ENCODE measurements at places on chromosomes 1 and 21. TPM values are rescaled to one million over a fixed set of nuclear protein-coding genes. Genes with fewer than 3 reads are reported as not detected.

DNA sequence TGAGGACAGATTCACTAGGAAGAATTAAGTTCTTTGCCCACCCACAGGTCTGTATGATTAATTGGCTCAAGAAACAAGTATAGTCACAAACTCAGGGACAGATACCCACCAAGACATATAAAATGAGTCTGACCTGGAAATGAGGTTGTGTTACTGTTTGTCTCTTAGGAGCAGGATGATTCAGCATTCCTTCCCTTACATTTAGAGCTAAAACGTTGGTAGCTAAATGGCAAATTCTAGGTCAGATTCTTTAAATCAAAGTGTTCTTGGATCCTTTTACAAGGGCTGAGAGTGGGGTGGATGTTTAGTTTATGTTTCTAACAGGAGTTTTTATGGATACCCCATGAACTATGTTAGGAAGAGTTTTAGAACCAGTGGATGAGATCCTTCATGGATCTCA lies 4.7 kb downstream of the RIMKLA start:
- no peaks in the 10 kb centered on the region for H3K4me1 ChIP-seq
- no peak overlapping the region for H3K4me3 ChIP-seq
- H3K27me3 ChIP-seq = peaks cover 23% of the 10 kb centered on the region
- no peak overlapping the region for H3K27ac ChIP-seq
- no peak for DNase-seq

AMY1C gene
- total RNA-seq = not detected

OVAAL gene
- total RNA-seq = not detected

B3GALT2 gene
- 0.10 TPM for total RNA-seq

GRCh38 chr21:30719401-30719800 lies 824 bp upstream of the KRTAP21-3 start:
- DNase-seq = no peak
- peak overlapping the region; percentile 91 for H3K27ac ChIP-seq

LRRC8C gene
- total RNA-seq = 36.7 TPM

- H3K27ac ChIP-seq = no peak overlapping the region
- no peaks in the 10 kb centered on the region for H3K27me3 ChIP-seq
- H3K4me1 ChIP-seq = peaks cover 37% of the 10 kb centered on the region
These were observed 16.1 kb upstream of the KCNE1 start for GRCh38 chr21:34528131-34528561.

DNA sequence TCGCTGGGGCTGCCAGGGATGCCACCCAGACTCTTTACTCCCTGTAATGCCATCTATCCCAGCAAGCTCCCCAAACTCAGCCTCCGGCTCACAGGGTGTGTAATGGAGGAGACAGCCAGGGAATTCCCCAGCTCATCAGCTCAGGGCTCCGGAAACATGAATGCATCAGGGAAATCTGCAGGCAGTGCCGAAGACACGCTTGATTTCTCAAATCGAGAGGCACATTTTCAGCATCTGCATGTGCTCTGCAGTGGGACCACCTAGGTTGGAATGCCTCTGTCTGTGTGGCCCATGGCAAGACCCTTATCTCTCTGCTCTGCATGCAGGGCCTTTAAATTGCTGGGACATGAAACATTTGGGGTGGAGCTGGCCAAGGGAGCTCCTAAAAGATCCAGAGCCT lies 170.1 kb downstream of the TRABD2B start:
- no peak overlapping the region for H3K27ac ChIP-seq
- H3K36me3 ChIP-seq = no peaks in the 10 kb centered on the region
- H3K4me3 ChIP-seq = no peak overlapping the region
- DNase-seq = no peak
- peaks cover 8% of the 10 kb centered on the region for H3K27me3 ChIP-seq

MYCL gene
- 0.30 TPM for total RNA-seq

DNA sequence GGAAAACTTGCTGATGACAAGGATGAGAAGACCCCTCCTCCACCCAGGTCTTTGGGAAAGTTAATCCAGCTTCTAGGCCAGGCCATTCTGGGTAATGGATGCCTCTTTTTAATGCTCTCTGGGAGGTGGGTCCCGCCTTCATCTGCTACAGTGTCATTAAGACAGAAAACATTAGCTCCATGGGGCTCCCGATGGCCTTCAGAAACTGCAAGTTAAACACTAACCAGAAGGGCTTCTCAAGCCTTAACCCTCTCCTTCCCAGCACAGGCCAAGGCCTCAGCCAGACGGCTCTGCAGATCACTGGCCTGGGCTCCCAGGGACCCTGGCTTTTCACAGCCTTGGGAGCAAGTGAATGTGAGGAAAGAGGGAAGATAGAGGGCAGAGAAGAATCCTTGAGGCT lies 364.9 kb downstream of the MATN1 start:
- H3K4me1 ChIP-seq = no peaks in the 10 kb centered on the region
- no peak overlapping the region for H3K4me3 ChIP-seq
- H3K27me3 ChIP-seq = peaks cover 17% of the 10 kb centered on the region
- no peaks in the 10 kb centered on the region for H3K36me3 ChIP-seq
- no peak overlapping the region for H3K27ac ChIP-seq
- no peak for DNase-seq

- no peak for DNase-seq
- no peaks in the 10 kb centered on the region for H3K36me3 ChIP-seq
- no peak overlapping the region for H3K27ac ChIP-seq
- H3K4me1 ChIP-seq = peaks cover 52% of the 10 kb centered on the region
- H3K27me3 ChIP-seq = no peaks in the 10 kb centered on the region
These were observed 42.7 kb upstream of the ATP1A1 start for GRCh38 chr1:116330342-116330652.

GRCh38 chr1:19976317-19977003 lies 3.0 kb downstream of the PLA2G2A start:
- H3K27ac ChIP-seq = no peak overlapping the region
- H3K36me3 ChIP-seq = no peaks in the 10 kb centered on the region
- peaks cover 50% of the 10 kb centered on the region for H3K27me3 ChIP-seq
- no peak for DNase-seq
- H3K4me3 ChIP-seq = no peak overlapping the region

GRCh38 chr1:199612976-199613774 lies 414.3 kb upstream of the NR5A2 start:
- no peak overlapping the region for H3K4me3 ChIP-seq
- no peaks in the 10 kb centered on the region for H3K4me1 ChIP-seq
- DNase-seq = no peak
- H3K27ac ChIP-seq = no peak overlapping the region

ZFP69 gene
- 8.4 TPM for total RNA-seq

CELA3B gene
- not detected for total RNA-seq

DNA sequence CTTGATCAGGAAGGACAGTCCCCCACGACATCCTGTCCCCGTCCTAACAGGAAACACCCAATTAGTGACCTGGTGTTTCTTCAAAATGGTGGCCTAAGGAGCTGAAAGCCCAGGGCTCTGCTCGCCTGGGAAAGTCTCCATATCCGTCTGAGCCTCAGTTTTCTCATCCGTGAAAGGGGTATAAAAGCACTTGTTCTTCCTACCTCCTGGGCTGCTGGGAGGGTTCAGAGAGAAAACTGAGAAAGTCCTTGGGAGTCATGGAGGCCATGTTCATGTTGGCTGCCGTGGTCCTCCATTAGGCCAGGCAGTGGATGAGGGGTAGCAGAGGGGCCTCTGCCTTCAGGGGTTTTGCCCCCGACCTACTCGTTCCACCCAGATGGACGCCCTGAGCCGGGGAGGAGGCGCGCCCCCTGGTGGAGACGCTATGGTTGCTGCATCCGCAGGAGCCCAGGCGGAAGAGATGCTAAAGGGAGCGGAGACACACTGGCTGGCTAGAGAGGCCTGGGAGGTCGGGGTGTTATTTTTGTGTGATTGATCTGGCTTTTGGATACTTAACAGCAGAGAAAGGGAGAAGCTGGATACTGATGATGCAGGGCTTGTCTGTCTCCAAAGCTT lies 113.5 kb downstream of the PRDM2 start:
- H3K4me3 ChIP-seq = no peak overlapping the region
- no peaks in the 10 kb centered on the region for H3K36me3 ChIP-seq
- no peaks in the 10 kb centered on the region for H3K27me3 ChIP-seq
- H3K27ac ChIP-seq = no peak overlapping the region
- peak; percentile 72 for DNase-seq
- H3K4me1 ChIP-seq = peaks cover 8% of the 10 kb centered on the region

DNA sequence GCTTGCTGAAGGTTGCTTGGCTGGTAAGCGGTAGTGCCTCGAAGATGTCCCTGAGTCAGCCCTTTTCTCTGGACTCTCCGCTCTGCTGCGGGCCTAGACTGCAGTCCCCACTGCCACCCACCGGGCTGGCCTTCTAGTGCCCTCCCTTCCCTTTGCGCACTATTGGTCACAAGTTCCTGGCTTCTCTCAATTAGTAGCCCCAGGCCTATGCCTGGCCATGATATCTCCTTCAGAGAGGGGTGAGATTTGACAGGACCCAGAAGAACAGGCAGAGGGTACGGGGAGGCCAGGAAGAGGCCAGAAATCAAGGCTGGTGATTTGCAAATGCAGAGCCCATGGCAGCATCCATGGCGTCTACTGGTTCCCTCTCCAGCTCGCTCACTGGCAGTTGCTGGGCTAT lies 207.7 kb downstream of the HIVEP3 start:
- no peak for DNase-seq
- H3K4me3 ChIP-seq = no peak overlapping the region
- H3K4me1 ChIP-seq = peaks cover 18% of the 10 kb centered on the region
- H3K36me3 ChIP-seq = no peaks in the 10 kb centered on the region
- no peaks in the 10 kb centered on the region for H3K27me3 ChIP-seq
- no peak overlapping the region for H3K27ac ChIP-seq

DNA sequence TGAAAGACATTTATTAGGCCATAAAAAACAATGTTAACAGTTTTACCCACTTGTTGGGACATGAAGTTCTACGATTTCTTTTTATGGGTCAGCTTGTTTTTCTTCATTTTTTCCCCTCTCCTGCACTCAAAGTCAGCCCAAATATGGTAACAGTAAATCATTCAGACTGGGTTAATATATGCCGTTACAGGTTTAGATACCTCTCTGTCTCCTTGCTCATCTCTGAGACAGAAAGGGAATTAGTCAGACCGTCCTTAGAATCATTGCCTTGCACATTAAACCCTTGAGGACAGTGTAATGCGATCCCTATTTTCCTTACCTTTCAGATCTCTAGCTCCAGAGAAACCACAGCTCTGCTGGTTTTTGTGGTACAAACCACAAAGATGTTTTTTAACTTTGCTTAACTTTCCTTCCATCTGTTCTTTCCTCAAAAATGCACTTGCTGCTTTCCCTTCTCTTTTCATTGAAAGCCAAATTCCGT lies 613.3 kb downstream of the PLPP3 start:
- peaks cover 6% of the 10 kb centered on the region for H3K27me3 ChIP-seq
- no peak overlapping the region for H3K4me3 ChIP-seq
- H3K4me1 ChIP-seq = no peaks in the 10 kb centered on the region
- DNase-seq = no peak
- no peaks in the 10 kb centered on the region for H3K36me3 ChIP-seq

GRCh38 chr1:23019863-23020625 lies 776 bp downstream of the KDM1A start:
- no peaks in the 10 kb centered on the region for H3K27me3 ChIP-seq

- H3K4me1 ChIP-seq = peaks cover 7% of the 10 kb centered on the region
- no peaks in the 10 kb centered on the region for H3K36me3 ChIP-seq
These were observed 70.9 kb upstream of the HMCN1 start for GRCh38 chr1:185663332-185663731.

NGF gene
- total RNA-seq = not detected

ASTN1 gene
- not detected for total RNA-seq

DNA sequence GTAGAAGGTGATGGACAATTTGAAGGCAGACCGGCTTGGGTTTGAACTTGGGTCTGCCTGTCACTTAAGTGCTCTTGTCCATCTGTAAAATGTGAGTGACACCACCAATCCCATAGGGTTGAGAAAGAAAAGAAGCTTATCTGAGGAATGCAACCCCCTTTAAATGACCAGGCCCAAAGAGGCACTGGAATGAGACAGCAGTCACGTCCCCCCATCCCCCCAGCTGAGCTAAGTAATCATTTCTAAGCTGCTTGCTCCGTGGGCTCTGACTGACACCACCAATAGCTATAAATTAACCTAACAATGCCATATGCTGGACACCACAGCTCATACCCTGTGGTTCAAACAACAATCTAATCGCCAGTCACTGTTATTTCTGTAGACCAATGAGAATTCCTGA lies 15.1 kb downstream of the LCA5L start:
- H3K4me1 ChIP-seq = no peaks in the 10 kb centered on the region
- no peak for DNase-seq
- no peak overlapping the region for H3K4me3 ChIP-seq
- H3K27ac ChIP-seq = no peak overlapping the region

FAM151A gene
- not detected for total RNA-seq

TP73 gene
- total RNA-seq = 1.3 TPM

PAFAH2 gene
- total RNA-seq = 8.4 TPM

SAMSN1 gene
- 69.1 TPM for total RNA-seq

ROR1 gene
- not detected for total RNA-seq

DNA sequence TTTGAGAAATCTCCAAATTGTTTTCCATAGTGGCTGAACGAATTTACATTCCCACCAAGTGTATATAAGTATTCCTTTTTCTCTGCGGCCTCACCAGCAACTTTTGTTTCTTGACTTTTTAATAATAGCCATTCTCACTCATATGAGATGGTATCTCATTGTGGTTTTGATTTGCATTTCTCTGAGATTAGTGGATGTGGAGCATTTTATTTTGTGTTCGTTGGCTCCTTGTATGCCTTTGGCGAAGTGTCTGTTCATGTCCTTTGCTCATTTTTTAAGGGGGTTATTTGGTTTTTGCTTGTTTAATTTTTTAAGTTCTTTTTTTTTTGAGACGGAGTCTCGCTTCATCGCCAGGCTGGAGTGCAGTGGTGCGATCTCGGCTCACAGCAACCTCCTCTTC lies 45.1 kb upstream of the MPC2 start:
- H3K4me1 ChIP-seq = peaks cover 7% of the 10 kb centered on the region
- no peak overlapping the region for H3K27ac ChIP-seq
- no peaks in the 10 kb centered on the region for H3K27me3 ChIP-seq
- H3K4me3 ChIP-seq = no peak overlapping the region
- peaks cover 4% of the 10 kb centered on the region for H3K36me3 ChIP-seq

DNA sequence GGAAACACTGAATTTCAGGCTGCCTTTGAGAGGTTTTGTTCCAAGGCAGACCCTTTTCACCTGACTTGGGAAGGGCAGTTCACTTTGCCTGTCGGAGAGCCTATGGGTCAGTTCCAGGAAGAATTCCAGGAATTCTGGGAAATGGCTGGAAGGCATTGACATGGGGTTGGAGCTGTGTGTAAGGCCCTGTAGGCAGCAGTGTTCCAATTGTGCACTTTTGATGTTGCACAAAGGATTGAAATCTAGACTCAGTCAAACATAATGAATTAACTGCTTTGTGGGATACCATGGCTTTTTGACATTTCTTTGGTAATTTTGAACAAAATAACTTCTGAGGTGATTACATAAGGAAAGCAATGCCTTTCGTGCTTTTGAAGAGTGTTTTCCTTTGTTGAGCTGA lies 184.6 kb downstream of the SDCCAG8 start:
- H3K4me3 ChIP-seq = no peak overlapping the region
- no peaks in the 10 kb centered on the region for H3K27me3 ChIP-seq
- DNase-seq = no peak
